ENCODE measurements at places on chromosomes 3 and 15. TPM values are rescaled to one million over a fixed set of nuclear protein-coding genes. Genes with fewer than 3 reads are reported as not detected.

The REC114 gene
- not detected for total RNA-seq

The NOX5 gene
- total RNA-seq = not detected

The CLRN1 gene
- total RNA-seq = not detected

The RYK gene
- 85.0 TPM for total RNA-seq

The AADACL2 gene
- not detected for total RNA-seq

The MST1 gene
- total RNA-seq = 7.6 TPM

The CX3CR1 gene
- not detected for total RNA-seq

DNA sequence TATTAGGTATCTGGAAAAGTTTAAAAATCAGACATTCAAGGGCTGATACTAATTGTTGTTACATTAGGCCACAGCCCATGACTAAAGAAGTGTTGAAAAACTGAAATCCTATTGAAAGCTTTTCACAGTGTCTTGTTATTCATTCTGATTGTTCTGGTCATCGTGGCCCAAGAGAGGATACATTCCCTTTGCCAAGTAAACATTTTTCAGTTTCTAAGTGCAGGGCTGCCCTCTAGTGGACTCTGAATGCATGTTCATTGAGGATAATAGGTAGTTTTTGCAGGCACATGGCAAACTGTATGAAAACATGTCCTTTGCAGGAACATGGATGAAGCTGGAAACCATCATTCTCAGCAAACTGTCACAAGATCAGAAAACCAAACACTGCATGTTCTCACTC lies 181.1 kb downstream of the MYRIP start:
- peak; percentile 52 for DNase-seq

- no peak for DNase-seq
These were observed 1.4 kb upstream of the GREM1 start for GRCh38 chr15:32716216-32716914.

- DNase-seq = no peak
These were observed 25.5 kb downstream of the FAN1 start for GRCh38 chr15:30929064-30929669.

DNA sequence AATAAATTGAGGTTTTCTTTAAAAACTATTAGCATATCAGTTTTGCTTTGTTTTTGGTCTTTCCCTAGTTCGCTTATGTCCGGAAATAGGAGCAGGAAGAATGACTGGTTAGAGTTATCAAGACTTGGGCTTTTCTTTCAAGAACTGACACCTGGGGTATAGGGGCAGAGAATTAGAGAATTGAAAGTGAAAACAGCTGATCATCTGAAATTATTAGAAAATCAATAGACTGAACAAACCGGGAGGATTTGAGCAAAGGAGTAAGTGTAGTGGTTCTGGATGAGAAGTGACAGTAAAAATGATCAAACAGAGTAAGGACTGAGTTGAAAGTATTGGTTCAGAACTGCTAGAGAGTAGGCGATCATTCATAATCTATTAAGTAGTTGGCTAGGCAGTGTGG lies 6.0 kb downstream of the MINDY2 start:
- DNase-seq = no peak

DNA sequence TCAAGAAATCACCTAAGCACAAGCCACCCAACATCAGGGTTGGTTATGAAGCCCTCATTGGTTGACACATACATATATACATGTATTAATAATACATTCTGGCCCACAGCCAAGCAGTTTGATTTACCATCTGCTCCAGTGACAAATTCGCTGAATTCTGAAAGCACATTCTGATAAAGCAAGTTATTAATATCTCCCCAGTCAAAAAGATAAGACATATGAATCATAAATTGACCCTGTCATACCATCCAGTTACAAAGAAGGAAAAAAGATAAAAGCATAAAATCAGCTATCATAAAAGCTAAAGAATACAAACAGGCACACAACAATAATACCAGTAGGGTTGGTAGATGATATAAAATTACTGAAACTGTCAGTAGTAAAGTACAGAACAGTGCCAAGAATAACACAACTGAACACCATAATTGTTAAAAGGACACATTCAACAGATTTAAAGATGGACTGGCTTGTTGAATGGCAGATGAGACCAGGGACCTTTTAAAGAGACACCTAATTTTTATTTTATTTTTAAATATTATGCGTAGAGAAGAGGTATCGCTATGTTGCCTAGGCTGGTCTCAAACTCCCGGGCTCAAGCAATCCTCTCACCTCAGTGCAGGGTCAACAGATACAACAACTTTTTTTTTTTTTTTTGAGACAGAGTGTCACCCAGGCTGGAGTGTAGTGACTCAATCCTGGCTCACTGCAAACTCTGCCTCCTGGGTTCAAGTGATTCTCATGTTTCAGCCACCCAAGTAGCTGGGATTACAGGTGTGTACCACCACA lies 7.7 kb downstream of the SNX4 start:
- peak; percentile 77 for DNase-seq

GRCh38 chr3:129867506-129868124 lies 25.9 kb downstream of the TMCC1 start:
- no peak for DNase-seq

DNA sequence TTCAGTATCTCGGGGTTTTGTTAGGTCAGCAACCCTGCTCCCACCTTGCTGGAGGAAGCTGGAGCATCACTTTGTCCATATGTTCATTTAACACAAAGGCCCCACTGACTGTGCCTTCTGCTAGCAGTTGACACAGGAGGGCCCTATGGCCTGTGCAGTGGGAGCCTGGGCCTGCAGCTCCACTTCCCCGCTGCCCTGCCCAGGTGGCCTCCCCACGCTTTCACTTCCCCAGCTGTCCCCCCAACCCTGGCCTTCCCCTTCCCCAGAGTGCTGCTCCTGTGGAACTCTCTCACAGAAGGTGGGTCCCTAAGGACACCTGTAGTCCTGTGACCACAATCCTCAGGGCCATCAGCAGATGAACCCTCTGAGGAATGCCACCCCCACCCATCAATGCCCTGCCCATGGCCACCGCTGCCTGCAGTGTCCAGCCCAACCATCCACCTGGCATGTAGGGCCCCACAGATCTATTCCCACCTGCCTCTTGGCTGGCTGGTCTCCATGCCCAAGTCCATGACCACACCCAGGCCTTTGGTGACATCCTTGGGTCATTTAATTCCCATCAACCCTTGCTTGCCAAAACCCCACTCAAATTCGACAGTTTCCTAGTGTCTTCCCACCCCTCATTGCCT lies 13.5 kb downstream of the TBC1D21 start:
- DNase-seq = no peak

DNA sequence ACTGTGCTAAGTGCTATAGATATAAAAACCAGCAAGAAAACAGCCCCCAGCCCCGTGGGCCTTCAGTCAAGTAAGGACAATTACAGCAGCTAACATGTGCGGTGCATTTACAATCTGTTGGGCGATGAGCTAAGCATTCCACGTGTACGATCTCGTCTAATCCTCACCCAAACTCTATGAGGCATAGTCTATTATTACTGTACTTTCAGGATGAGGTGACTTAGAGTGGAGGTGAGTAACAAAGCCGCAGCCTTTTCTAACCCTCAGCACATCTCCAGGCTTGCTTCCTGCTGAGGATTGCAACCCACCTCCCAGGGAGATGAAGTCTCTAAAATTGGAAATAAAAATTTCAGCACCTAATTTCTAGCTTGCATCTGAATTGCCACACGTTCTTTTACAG lies 53.2 kb upstream of the MCF2L2 start:
- peak; percentile 97 for DNase-seq

- peak; percentile 29 for DNase-seq
These were observed 28.2 kb downstream of the GYG1 start for GRCh38 chr3:149019580-149019979.

DNA sequence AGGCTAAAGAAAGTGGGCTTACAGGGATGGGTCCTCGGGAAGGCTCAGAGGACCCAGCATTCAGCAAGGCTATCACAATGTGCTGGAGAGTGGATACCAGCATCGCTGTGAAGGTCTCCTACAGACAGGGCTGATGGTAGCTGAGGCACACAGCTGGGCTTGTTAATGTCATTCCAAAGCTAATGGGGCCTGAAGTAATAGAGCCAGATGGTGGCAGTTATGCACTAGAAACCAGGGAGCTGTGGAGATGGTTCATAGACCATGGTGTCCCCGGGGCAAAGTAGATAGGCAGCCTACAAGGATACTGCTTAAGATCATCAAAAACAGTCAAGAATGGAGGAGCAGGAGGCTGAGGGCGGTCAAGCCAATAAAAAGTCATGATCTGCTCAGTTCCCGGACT lies 24.8 kb upstream of the BOC start:
- DNase-seq = no peak

DNA sequence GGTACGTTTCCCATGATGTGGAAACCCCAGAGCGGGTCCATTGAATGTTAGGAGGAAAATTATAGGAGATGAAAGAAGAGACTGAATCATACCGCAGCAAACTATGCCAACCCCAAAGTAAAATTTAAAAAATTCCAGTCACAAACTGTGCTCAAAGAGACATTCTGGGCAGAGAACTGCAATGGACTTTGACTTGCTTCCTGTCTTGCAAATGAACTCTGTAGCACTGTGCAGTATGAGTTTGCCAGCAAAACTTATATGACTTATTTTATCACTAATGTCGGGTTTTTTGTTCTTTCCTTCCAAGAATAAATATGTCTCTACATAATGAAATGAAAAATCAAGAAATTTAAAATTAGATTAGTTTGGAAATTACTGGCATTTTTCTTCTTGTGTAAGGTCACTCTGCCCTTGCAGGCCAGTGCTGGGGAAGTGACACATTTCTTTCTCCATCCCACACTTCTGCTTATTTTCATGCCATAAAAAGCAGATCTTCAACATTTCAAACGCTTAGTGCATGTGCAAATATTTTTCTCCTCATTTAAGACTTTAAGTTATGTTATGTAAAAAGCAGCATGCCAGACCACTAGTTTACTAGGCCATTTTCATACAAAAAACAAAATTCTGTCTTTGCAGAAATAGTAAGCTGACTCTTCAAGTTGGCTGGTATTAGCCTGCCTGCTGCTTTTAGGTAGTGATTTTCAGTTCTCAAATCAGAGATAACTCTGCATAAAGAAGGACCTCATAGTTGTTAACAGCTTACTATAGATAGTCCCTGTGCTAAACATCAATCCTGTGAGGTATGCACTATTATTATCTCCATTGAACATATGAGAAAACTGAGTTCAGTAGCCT lies 32.2 kb upstream of the SSR3 start:
- no peak for DNase-seq

GRCh38 chr15:85771271-85771670 lies 23.5 kb downstream of the KLHL25 start:
- DNase-seq = no peak

DNA sequence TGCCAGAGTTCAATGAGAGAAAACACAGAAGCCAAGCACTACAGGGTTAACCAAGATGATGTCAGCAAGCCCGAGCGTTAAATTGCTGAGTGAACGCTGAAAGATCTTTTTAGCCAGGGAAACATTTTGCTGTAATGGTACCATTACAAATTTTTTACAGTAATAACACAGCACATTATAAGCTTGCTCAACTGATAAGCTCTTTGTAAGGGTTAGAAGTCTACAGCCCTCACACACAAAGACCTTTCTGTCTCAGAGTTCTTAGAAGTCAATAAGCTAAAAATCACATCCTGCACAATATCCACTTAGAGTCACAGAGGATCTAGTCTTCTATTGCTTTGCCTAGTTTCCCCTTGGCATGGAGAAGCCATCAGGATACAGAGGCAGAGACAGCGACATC lies 29.9 kb downstream of the CHSY1 start:
- DNase-seq = no peak

DNA sequence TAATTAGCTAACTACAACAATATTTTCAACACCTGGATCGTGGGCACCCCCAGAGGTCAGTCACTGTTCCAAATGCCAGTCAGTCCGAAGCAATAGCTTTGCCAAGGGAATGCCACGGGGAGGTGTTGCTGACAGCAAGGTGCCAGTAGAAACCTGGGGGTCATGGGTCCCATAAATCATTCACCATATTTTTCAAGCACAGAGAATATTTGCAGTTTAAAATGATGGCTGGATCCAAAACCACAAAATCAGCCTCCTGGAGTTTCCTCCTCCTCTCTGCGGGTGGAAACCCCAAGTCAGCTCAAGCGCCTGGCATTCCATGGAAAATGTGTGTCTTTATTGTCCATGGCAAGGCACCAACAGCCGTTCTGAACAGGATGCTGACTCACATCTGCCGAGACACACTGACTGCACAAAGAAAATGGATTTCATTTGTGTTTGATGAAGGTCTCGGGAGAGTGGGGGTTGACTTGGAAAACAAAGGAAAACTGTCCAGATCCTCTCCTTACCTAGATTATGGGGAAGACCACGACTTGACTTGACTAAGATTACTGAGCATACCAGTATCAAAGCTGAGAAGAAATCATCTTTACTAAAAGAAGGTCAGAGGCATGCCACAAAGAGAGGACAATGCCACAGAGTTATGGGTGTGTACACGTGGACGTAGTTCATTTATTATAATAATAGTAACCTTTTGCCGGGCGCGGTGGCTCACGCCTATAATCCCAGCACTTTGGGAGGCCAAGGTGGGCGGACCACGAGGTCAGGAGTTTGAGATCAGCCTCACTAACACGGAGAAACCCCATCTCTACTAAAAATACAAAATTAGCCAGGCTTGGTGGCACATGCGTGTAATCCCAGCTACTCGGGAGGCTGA lies 26.4 kb downstream of the ANXA2 start:
- DNase-seq = peak; percentile 84

DNA sequence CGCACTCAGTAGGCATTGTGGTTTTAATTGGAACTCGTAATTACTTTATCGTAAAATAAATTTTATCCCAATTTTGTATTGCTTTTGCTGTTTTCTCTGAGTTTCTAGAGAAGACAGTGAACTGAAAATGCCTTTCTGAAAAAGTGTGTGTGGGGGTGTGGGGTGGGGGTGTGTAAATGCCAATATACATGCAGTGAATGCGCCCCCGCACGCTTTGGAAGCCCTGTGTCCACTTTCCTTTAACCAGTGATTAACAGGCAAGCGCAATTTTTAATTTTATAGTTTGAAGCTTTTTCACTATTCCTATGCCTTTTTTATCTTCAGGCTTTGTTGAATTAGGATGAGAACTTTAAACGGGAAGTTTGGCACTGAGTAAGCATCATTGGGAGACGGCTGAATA lies 47.4 kb upstream of the GMNC start:
- DNase-seq = no peak

DNA sequence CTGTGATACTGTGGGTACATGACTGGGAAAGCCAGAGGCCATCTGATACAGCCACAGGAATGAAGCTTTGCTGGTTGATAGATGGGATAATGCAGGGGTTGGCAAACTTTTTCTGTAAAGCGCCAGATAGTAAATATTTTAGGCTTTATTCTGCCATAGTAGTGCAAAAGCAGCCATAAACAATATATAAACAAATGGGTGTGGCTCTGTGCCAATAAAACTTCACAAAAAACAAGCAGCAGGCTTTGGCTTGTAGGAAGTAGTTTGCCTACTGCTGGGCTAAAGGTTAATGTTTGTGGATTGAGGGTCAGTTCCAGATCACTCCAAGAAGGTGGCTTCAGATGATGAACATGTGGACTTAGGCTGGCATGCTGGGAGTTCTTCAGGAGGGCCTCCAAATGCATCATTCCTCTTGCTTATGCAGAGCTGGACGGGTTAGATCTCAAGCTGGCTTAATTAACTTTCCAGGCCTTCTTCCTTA lies 305.7 kb downstream of the RPLP1 start:
- DNase-seq = no peak

DNA sequence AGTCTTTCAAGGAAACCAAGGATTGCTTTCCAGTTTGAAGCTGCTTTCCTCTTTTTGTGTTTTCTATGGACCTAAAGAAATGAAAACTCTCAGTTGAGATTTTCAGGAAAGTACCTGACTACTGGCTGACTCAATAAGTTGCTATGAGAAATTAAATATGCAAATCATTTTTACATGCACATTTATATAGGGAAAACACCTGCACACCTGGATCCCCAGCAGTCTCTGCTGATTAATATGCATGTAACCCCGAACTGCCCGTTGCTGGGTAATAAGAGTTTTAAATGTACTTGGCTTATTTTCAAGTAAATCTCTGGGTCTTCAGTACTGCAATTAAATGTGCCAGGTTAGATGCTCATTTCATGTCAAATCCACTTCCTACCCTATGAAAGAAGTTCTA lies 77.2 kb downstream of the KBTBD8 start:
- DNase-seq = no peak

All from bronchial epithelial cell (primary cell).